Uterus (tissue), 4 donors: ENCODE measurements at places on chromosomes 5 and 9. TPM values are rescaled to one million over a fixed set of nuclear protein-coding genes. Genes with fewer than 3 reads are reported as not detected.

DNA sequence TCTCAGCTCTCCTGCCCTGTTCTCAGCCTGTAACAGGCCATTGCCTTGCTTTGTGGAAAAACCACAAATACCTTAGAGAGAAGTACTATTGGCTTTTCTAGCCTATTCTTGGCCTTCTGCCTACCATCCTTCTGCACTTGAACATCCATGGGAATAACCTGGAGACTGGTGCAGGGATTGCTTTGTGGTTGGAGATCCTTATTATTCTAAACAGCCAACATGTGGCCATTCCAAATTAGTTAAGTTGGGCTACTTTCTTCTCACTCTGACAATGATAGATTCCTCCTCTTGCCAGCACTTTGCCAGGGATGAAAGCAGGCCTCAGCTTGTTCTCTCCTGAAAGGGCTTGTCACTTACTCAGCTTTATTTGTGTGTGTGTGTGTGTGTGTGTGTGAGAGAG, 240.4 kb downstream of the GLIS3 start:
- no peaks in the 10 kb centered on the region for H3K4me1 ChIP-seq
- no peaks in the 10 kb centered on the region for H3K36me3 ChIP-seq
- H3K27ac ChIP-seq = no peak overlapping the region
- DNase-seq = no peak

GRCh38 chr5:156401804-156402203, 74.8 kb downstream of the SGCD start:
- no peaks in the 10 kb centered on the region for H3K36me3 ChIP-seq
- DNase-seq = no peak
- peaks cover 5% of the 10 kb centered on the region for H3K4me1 ChIP-seq
- no peaks in the 10 kb centered on the region for H3K27me3 ChIP-seq
- no peak overlapping the region for H3K27ac ChIP-seq

DNA sequence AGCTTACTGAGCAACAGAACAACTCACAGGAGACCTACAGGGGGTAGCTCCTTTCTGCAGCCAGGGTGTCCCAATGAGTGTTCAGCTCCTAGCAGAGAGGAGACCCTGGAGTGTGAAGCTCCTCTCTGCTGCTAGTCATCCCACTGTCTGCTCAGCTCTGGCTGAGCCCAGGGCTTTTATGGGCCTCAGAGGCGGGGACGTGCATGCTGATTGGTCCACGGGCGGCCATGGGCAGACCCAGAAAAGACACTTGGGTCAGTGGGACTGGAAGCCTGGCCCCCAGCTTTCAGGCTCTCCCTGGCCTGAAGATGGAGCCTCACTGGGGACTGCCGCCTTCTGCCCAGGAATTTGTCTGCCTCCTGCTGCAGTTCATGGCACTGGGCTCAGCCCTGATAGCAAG, 40.6 kb downstream of the TSPAN17 start:
- no peak overlapping the region for H3K27ac ChIP-seq
- peaks cover 9% of the 10 kb centered on the region for H3K27me3 ChIP-seq
- H3K4me3 ChIP-seq = no peak overlapping the region
- DNase-seq = no peak
- no peaks in the 10 kb centered on the region for H3K36me3 ChIP-seq

SLC23A1 gene
- total RNA-seq = 0.30 TPM

GRCh38 chr5:177154003-177154643, 20.6 kb downstream of the NSD1 start:
- no peaks in the 10 kb centered on the region for H3K4me1 ChIP-seq
- no peak overlapping the region for H3K27ac ChIP-seq
- no peak overlapping the region for H3K4me3 ChIP-seq
- no peaks in the 10 kb centered on the region for H3K27me3 ChIP-seq

DNA sequence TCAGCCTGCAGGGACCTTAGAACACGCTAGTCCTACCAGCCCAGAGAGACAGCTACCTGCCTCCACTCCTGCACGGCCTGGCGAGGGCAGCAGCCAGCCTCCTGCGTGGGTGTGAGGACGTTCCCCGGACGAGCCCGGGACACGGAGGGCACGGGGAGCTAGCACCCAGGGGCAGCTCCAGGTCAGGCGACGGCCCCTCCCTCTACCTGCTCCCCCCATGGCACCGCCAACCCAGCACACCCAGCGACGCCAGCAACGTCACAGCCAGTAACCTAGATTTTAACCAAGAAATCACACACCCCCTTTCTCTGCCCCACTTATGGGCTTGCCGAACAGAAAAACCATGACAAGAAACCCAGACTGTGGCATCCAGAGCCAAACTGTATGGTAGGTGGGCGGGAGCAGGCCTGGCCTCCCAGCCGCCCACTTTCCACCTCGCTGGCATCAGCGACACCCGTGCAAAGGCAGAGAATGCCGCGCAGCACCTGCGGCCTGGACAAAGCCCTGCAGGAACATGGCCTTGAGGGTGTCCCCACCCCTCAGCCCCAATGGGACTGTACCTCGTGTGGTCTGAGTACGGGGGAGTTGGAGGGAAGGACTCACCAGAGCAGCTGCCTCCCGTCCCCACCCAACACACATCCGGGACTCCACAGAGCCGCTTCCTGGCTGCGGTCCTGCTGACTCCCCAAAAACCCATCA, 47.9 kb downstream of the NACC2 start:
- no peaks in the 10 kb centered on the region for H3K27me3 ChIP-seq
- peaks cover 10% of the 10 kb centered on the region for H3K4me1 ChIP-seq
- no peak overlapping the region for H3K4me3 ChIP-seq
- H3K36me3 ChIP-seq = no peaks in the 10 kb centered on the region
- no peak for DNase-seq
- no peak overlapping the region for H3K27ac ChIP-seq

- no peak overlapping the region for H3K4me3 ChIP-seq
- peaks cover 16% of the 10 kb centered on the region for H3K4me1 ChIP-seq
- no peaks in the 10 kb centered on the region for H3K27me3 ChIP-seq
- H3K36me3 ChIP-seq = no peaks in the 10 kb centered on the region
Measured at GRCh38 chr9:137462396-137462985, 3.4 kb upstream of the NSMF start.

- peak; percentile 50 for DNase-seq
- H3K4me3 ChIP-seq = peak within 1 kb of the TSS; percentile 29
- peak within 1 kb of the TSS; percentile 71 for H3K27ac ChIP-seq
- no peaks in the 10 kb centered on the region for H3K27me3 ChIP-seq
- H3K36me3 ChIP-seq = no peaks in the 10 kb centered on the region
- no peaks in the 10 kb centered on the region for H3K4me1 ChIP-seq
Measured at GRCh38 chr9:18473652-18474279, at the start of gene ADAMTSL1. Gene ADAMTSL1 (plus strand): TSS chr9:18474153. CDS start chr9:18474233, 80 bp downstream.

C5orf52 gene
- not detected for total RNA-seq

DNA sequence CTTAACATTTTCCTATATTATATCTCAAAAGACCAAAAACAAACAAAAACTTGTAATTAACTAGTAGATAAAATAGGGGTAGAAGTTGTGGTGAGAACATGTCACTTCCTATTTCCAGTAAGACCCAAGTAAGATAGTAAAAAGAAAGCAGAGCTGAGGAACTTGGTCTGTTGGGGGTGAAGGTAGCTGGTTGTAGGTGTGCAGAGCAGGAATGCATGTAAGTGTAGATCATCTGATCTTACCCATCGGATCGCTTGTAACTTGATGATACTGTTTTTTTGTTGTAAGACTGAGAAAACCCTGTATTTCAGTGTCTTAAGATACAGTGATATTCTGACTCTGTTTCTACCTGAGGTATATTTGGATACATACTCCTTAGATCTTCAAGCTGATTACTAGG, 5.7 kb downstream of the SRP19 start:
- no peaks in the 10 kb centered on the region for H3K36me3 ChIP-seq
- no peak overlapping the region for H3K27ac ChIP-seq
- peaks cover 14% of the 10 kb centered on the region for H3K4me1 ChIP-seq
- no peaks in the 10 kb centered on the region for H3K27me3 ChIP-seq

IL9 gene
- total RNA-seq = not detected

GRCh38 chr5:78726571-78726970, 78.0 kb upstream of the LHFPL2 start:
- no peak for DNase-seq
- H3K4me1 ChIP-seq = no peaks in the 10 kb centered on the region
- H3K4me3 ChIP-seq = no peak overlapping the region
- H3K27me3 ChIP-seq = no peaks in the 10 kb centered on the region

DNA sequence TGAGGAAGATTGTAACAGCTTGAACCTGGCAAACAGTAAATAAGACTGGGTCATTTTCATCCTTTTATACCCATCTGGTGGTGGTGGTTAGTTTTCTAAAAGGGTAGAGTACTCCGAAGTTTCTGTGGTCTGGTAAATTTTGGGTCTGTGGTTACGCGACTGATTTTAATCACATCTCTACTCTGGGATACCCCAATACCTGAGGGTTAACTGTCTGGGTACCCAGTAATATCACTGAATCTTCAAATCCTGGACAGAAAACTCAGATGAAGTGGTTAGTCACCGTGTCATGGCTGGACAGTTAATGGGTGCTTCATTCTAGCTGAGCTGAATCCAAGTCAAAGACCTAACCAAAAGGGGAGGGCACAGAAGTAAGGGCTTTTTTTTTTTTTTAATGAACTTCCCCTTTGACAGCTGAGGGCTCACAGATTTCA, 474.2 kb downstream of the GADD45G start:
- no peak overlapping the region for H3K27ac ChIP-seq
- no peaks in the 10 kb centered on the region for H3K4me1 ChIP-seq
- no peaks in the 10 kb centered on the region for H3K27me3 ChIP-seq
- no peak for DNase-seq
- no peak overlapping the region for H3K4me3 ChIP-seq
- H3K36me3 ChIP-seq = no peaks in the 10 kb centered on the region

NPM1 gene
- total RNA-seq = 21,851 TPM

GRCh38 chr5:131615957-131616356, 19.1 kb downstream of the RAPGEF6 start:
- H3K4me1 ChIP-seq = no peaks in the 10 kb centered on the region
- H3K4me3 ChIP-seq = no peak overlapping the region
- no peaks in the 10 kb centered on the region for H3K36me3 ChIP-seq
- no peak overlapping the region for H3K27ac ChIP-seq
- no peak for DNase-seq

- no peaks in the 10 kb centered on the region for H3K36me3 ChIP-seq
- no peaks in the 10 kb centered on the region for H3K4me1 ChIP-seq
- no peak overlapping the region for H3K27ac ChIP-seq
- no peaks in the 10 kb centered on the region for H3K27me3 ChIP-seq
- DNase-seq = no peak
Measured at GRCh38 chr5:92695123-92696003, 885.7 kb downstream of the NR2F1-AS1 start.

DNA sequence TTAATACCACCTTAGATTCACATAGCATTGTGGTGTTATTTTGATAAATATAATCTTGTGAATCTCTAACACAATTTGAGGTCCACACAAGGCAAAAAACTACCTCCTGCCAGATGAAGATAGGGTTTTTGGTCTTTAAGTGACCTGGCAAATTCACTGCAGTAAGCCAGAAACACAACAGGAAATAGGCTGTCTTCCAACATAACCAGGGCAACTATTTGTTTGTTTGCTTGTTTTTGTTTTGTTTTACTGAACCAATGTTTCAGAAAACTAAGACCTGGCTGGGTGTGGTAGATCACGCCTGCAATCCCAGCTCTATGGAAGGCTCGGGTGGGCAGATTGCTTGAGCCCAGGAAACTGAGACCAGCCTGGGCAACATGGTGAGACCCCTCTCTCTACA, 95.5 kb downstream of the USP20 start:
- no peak overlapping the region for H3K4me3 ChIP-seq
- H3K36me3 ChIP-seq = no peaks in the 10 kb centered on the region
- H3K27me3 ChIP-seq = no peaks in the 10 kb centered on the region
- H3K4me1 ChIP-seq = no peaks in the 10 kb centered on the region
- DNase-seq = no peak
- H3K27ac ChIP-seq = peak overlapping the region; percentile 27

NEUROG1 gene
- total RNA-seq = not detected

- no peaks in the 10 kb centered on the region for H3K27me3 ChIP-seq
- no peak overlapping the region for H3K27ac ChIP-seq
- no peaks in the 10 kb centered on the region for H3K36me3 ChIP-seq
- DNase-seq = no peak
- H3K4me3 ChIP-seq = no peak overlapping the region
Measured at GRCh38 chr5:80437326-80437725, 29.5 kb downstream of the ZFYVE16 start.

- H3K4me1 ChIP-seq = no peaks in the 10 kb centered on the region
- H3K36me3 ChIP-seq = no peaks in the 10 kb centered on the region
- no peak overlapping the region for H3K27ac ChIP-seq
- no peak overlapping the region for H3K4me3 ChIP-seq
- no peak for DNase-seq
Measured at GRCh38 chr5:35593338-35593737, 24.3 kb upstream of the SPEF2 start.

DNA sequence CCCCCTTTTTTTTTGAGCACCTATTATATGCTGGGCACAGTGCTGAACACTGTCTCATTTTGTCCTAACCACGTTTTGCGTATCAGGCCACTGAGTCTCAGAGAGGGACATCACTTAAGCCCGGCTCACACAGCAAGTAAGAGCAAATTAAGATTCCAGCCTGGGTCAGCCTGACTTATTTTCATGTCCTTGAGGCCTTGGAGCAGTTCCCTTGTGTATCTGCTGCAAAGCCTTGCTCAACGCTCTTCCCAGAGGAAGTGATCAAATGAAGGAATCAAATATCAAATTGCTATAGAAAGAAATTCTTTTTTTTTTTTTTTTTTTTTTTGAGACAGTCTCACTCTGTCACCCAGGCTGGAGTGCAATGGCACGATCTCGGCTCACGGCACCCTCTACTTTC, 30.7 kb downstream of the ERGIC1 start:
- peak overlapping the region; percentile 89 for H3K27ac ChIP-seq
- no peaks in the 10 kb centered on the region for H3K36me3 ChIP-seq
- DNase-seq = peak; percentile 30
- no peak overlapping the region for H3K4me3 ChIP-seq
- no peaks in the 10 kb centered on the region for H3K27me3 ChIP-seq
- peaks cover 40% of the 10 kb centered on the region for H3K4me1 ChIP-seq

NDST1 gene
- total RNA-seq = 19.5 TPM

CDH10 gene
- not detected for total RNA-seq

PLCXD3 gene
- total RNA-seq = 10.1 TPM

FOXD4L3 gene
- not detected for total RNA-seq

GADD45G gene
- 91.2 TPM for total RNA-seq

DNA sequence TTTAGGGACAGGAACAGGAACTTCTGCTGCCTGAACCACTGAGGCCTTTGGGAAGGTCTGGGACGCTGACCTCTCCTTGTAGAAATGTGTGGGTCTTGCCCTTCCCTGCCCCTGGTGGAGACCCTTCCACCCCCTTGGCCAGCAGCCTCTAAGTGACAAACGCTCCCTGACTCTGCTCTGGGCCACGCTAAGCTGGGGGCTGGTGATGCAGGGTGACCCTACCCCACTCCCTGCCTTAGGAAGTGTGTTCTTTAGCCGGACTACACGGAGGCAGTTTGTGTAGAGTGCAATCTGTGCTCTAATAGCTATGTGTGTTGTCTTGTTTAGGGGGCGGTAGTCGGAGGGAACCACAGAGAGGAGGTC, 123.0 kb downstream of the COL23A1 start:
- DNase-seq = no peak
- no peaks in the 10 kb centered on the region for H3K4me1 ChIP-seq

DNA sequence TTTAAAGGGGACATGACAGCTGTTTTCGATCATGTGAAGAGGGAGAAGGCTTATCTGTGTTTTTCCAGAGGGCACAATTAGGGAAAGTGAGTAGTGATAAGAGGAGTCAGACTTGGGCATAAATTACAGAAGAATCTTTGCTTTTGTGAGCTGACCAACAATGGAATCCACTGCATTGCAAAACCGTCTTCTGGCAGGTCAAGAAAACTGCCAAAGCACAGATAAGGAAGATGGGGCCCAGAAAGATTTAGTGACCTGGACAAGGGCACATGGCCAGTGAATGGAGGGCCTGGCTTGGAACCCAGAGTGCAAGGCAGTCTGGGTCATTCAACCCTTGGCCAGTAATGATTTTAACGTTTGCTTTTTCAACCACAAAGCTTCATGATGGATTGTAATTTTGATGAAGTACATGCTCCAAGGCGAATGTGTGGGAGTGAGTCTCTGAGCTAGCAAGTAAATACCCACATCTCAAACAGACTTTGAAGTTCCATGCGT, 153.2 kb upstream of the MAST4 start:
- DNase-seq = peak; percentile 92
- no peaks in the 10 kb centered on the region for H3K36me3 ChIP-seq
- no peak overlapping the region for H3K4me3 ChIP-seq

LIX1 gene
- not detected for total RNA-seq
